ENCODE measurements at places on chromosomes 1 and 21.

DNA sequence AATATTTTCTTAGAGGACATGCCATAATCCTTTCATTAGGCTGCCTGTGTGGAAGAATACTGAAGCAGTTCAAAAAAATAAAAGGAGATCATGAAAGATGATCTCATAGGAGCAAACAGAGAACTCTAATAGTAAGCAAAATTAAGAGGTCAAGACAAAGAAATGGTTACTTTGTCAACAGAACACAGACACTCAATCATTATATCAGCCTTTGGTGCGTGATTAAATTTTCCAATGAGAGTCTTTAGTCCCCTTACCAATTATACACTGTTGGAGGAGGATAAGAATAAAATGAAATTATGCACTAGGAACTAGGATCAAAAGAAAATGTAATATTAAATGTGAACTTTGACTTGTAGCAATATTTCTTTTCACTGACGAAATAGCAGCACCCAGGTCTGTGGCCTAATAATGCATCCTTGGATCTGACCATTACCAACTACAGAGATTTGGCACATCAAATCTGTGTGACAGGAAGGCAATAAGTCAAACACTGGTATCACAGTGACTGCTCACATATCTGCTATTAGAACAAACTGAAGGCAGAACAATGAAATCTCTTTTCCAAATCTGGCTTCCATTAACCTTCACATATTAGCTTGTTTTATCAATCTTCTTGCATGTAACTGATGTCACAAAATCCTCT is 1812.9 kb downstream of the PLA2G4A start:
- DNase-seq = no peak

- DNase-seq = no peak
Observed at GRCh38 chr21:37164742-37165141, 91.7 kb downstream of the TTC3 start.

GRCh38 chr1:179876300-179876715 is 1.3 kb downstream of the TOR1AIP2 start:
- no peak for DNase-seq

DNA sequence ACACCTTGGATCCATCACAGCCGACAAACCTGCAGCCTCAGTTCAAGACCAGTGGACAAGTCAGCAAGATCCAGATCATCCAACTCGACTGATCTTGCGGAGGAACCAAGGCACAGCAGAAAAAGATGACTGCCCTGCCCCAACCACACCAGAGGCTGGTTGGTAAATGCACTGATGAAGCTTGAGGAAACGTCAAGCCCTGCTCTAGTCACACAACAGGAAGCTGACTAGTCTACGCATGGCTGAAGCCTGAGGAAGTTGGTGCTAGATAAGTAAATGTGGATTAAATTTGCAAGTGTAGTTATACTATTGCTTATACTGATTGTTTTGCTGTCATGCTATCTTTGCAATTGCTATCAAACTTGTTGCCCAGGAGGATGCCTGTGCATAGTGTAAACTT is 89.0 kb downstream of the LIPI start:
- no peak for DNase-seq

DNA sequence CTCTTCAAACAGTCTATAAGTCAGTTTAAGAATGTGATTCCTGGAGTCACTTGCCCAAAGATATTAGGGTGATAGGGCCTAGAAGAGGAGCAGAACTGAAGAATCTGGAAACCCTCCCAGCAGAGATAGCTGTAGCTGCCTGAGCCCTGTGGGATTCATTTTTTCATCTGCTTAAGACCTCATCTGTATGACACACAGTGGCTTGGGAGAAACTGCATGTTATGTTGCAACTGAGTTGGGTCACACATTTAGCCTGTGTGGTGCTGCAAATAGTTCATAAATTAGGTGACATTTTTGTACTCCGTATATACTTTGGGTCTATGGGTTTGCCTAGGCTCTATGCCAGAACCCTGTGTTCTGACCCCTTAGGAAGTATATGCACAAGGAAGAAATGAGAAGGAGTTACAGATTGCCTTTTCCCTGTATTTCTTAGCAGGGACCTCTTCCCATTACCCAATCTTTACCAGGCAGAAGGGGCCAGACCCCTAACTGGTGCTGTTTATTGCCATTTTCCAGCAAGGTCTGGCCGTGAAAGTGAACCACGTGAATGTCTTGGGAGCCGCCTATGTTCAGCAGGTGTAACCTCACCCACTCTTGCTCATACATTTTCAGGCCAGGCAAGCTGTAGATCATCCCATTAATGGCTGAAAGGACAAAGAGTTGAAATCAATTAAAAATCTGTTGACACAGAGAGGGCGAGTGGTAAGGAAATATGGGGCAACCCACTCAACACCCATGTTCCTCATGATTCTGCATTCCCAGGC is 41.9 kb upstream of the SLC19A2 start:
- DNase-seq = no peak

- no peak for DNase-seq
Observed at GRCh38 chr1:46549697-46550681, 1.5 kb downstream of the KNCN start.

DNA sequence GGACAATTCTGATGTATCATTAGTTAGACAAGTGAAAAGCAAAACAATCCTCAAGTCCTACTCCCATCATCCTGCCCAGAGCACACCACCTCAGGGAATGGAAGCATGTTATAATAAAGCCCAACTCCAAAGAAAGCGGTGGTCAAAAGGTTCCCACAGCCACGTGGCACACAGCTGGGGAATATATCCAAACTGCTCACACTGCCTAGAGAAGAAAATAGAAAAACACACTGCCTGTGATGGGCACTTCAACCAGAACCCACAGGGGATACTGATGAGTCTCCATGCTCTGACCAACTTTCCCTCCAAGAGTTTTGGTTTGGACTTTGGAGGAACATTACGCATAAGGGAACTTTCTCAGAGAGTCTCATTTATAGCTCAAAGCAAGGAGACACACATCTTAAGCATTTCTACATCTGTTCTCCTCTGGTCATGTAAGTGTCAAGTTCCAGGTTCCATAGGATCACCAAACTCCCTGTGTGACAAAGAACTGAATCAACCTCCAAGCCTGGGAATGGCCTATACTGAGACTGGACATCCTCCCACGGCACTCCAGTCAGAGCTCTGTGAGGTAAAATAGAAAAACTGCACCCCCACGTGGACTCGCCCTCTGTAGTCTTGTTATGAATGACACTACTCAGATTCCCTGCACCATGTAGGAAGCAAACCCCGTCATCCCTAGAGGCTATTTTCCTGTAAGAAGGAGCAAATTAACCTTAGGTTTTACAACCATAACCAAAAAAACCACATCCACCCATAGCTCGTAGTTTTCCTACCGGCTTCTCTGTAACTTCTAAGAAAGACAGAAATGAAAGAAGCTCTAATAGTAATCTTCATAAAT is 12.2 kb downstream of the DSTYK start:
- no peak for DNase-seq

DNA sequence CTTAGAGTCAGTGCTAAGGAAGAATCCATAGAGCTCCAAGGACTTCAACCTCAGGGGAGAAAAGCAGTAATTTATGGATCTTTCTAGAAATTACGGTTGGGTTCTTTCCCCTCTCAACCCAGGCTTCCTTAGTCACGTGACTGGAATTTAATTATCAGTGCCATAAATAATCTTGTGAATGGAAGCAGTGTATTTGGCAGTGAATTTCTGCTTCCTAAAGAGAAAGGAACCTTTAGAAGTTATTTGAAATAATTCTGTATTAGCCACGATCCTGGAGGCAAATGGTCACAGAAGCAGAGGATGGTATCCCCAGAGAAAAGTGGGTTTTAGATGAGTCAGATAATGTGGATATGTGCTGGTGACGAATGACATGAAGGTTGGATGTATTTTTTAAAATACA is 89.6 kb downstream of the NFIA start:
- no peak for DNase-seq

DNA sequence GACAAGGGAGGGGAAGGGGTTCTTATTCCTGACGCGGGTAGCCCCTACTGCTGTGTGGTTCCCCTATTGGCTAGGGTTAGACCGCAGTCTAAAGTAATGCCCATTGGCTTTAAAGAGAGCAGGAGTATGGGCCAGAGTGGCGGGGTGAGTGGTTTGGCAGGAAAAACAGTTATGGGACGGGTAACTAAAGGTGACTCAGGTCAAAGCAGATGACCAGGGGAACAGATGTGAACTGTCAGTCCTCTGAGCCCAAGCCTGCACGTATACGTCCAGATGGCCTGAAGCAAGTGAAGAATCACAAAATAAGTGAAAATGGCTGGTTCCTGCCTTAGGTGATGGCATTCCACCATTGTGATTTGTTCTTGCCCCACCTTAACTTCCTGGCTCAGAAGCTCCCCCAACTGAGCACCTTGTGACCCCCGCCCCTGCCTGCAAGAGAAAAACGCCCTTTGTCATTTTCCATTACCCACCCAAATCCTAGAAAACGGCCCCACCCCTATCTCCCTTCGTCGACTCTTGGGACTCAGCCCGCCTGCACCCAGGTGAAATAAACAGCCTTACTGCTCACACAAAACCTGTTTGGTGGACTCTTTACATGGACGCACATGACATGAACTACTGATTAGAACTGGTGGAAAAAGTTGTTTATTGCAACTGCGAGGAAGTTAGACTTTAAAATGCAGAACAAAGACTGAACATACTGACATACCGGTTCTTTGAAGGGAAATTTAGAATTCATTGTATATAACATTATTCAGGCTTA is 758 bp upstream of the ATAD3B start:
- no peak for DNase-seq

GRCh38 chr1:79811173-79811572 is 804.6 kb upstream of the ADGRL4 start:
- no peak for DNase-seq

DNA sequence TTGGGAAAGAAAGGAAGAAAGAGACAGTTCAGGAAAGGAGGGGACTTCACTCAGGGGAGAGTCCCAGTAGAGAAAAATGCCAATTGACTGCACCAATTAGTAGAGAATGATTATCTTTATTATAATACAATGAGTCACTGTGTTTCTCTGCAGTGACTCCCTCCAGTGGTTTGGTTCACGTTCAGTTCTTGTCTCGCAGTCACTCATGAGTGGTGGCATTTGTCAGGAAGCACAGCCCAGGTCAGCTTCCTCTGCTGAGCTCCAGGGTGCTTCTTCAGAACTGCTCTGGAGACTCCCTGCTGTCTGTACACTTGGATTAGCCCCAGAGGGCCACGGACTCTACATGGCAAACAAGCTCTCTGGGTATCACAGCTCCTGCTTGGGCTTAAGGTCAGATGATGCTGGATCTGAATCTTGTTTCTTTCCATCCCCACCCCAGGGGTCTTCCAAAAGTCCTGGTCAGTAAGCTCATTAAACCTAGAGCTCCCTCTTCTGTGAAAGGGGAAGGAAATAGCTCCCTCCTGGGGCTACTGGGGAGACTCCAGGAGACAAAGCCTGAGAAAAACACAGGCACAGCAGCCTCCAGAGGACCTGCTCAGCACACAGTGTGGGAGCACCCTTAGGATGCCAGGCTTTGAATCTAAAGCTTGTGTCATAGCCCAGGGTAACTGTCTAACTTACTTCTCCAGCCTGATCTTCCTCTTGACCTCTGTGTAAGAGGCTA is 619.0 kb downstream of the AJAP1 start:
- no peak for DNase-seq

DNA sequence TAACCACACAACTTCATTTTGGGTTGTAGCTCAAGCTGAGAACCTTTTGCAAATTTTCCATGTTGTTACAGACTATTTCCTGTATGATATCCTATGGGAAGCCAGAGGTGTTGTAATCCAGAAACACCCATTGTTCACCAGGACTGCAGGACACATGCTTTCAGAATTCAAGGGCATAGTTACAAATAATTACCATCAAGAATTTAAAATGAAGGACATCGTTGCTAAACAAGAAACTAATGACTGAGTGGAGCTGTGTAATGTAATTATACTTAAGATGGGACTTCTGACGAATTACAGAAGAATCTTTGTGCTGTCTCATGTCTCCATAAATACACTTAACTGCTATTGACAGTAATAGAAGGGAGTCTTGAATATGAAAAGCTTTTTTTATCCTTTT is 47.6 kb upstream of the HOOK1 start:
- no peak for DNase-seq

DNA sequence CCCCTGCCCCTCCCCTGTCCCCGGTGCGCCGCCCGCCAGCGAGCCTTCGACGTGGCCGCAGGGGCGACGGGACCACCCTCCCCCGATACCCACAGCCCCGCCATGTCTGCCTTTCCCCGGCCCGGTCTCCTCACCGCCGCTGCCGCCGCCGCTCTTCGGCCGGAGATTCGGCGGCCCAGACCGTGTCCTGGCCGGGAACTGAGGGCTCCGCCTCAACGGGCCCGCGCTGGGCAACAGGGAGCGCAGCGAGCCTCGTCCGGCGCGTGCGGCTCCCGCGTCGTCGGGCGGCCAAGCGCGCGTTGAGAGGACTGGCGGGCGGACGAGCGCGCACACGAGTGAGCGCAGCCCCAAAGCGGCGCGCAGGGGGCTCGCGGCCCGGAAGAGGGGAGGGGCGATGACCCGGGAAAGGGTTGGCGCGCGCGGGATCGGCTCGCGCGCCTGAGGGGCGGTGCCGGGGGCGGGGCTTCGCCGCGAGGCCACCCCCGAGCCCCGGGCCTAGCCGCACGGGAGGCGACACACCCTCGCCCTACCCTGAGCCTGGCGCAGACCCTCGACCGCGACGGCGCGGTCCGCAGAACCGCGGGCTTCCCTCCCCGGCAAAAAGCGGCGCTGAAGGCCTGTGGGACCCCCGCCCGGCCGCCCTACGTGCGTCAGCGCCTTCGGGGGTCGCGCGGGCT is at the start of gene BTG3:
TSS of gene BTG3 (minus strand) at position 337 of the 677 bp plus-strand sequence. CDS start 3,757 bp downstream, outside the sequence.
- no peak for DNase-seq

DNA sequence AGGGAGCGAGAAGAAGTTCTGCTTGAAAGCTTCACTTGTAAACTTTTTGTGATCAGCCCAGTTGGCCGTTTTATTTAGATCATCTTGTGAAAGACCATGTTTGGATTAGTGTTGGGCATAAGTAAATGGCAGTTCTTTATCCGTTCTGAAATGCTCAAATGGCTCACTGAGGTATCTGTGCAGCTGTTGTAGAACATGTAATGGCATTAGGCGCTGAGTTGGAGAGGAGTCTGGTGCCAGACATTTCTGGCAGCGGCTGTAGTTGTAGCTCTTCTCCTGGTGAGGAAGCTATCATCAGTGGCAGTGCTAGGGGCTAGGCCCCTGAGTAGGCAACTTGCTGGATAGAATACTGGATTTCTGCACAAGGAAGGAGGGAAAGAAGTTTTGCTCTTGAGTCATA is 321.6 kb downstream of the LMO4 start:
- no peak for DNase-seq

DNA sequence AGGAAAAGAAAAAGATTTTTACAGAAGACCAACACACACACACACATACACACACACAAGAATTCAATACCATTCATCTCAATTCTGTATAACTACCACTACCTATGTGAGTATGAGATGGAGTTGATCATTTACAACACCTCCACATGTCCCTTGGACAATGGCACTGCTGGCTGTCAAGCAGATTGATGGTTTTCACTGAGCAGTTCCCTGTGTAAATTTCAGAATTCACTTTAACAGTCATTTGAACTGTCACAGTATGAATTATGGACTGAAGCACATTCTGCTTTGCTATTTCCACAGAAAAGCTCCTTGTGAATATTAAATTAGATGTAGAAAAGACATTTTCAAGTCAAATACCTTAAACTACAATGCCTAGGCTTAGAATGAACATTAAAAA is 14.3 kb downstream of the KCNT2 start:
- DNase-seq = no peak

Measured in brain pericyte (primary cell).